ENCODE measurements at places on chromosomes 13 and 19.

- DNase-seq = peak; percentile 40
Measured at GRCh38 chr13:93951951-93952350, 527.5 kb downstream of the DCT start.

DNA sequence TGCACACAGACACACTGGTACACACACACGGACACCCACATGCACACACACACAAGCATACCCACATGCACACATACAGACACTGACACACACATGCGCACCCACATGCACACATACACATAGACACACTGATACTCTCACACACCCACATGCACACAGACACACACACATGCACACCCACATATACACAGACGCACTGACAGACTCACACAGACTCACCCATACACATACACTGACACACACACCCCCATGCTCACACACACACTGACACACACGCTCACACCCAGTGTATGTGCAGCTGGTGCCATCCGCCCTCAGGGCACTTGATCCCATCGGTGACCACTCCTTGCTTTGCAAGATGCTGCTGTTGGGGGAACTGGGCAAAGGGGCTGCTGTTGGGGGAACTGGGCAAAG is 9.7 kb upstream of the RASA3 start:
- no peak for DNase-seq

DNA sequence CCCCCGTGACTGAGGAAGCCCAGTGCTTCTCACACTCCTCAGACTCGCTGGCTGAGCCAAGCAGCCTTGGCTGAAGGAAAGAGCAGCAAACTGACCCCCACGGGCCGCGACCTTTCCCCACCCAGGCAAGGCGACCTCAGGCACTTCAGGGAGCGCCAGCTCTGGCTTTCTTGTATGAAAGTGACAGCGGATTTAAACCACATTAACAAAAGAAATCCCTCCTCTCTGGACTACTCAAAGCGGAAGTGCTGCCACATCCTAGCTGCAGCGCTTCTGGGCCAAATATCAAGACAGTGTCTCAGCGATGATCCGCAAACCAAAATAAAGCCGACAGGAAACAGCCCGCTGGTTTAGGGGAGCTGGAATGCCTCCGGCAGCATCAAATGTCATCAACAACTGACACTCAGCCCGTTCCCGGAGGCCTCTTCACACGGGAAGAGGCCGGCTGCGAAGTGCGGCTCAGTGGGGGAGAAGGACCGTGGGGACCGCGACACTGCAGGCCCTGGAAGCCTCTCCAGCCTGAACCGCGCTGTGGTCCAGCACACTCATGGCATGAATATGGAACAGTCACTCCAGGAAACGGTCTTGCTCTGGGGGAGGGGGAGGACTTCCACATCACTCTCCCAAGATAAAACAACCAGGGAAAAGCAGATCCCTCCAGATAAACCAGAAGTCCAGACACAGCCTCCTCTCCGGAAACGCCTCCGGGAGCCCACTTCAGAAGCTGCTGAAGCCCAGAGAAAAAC is 1.4 kb downstream of the RASA3 start:
- peak; percentile 96 for DNase-seq

DNA sequence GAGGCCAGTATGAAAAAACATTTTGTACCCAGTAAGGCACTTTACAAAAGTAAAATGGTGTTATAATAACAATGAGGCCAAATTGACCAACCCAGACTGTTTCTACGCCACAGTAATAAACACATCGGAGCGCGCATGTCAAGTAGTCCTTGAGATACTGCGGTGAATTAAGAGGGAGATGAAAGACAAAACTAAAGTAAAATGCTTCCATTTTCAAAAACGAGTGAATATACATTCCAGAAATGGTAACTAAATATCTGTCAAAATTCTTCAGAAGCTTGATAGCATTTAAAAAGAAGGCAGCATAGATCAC is 19.0 kb downstream of the N4BP2L1 start:
- DNase-seq = no peak

DNA sequence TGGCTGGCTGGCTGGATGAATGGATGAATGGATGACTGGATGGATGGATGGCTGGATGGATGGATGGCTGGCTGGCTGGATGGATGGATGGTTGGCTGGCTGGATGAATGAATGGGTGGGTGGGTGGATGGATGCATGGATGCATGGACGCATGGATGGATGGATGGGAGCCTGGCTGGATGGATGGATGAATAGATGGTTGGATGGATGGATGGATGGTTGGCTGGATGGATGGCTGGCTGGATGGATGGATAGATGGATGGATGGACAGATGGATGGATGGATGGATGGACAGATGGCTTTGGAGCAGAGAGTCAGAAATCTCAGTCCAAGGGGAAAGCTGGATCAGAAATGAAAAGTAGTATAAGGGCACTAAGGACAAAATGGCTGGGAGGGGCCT is 106.4 kb upstream of the SERP2 start:
- no peak for DNase-seq

DNA sequence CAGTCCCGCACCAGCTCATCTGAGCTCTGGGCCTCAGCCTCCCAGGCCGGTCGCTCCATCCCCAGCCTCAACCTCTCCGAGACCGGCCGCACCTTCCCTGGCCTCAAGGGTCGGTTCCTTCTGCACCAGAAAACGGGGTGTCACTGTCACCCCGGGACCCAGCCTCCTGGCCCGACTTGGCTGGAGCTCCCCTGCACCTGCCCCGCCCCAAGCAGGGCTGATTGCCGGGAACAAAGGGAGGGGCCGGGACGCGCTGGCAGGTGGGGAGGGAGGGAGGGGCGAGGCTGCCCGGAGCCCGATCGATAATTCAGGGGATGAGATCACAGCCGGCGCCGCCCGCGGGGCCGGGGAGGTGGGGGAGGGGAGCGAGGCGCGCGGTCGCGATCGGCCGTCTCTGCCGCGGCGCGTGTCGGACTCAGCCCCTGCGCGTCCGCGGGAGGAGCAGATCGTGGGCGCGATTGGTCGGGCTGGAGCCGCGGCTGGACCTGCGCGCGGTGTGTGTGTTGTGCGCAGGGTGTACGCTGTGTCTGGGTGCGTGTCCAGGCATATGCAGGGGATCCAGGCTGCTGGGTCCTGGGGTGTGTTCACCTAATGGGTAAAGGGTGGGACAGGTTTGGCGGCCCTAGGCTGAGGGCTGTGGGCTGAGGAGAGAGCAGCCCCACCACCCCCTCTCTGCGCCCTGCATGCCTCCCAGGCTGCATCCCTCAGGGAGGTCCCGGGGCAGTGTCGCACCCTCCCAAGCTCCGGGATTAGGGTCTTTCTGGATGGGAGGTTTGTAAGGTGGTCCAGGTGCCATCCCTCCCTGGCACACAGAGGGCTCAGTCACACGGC is 1.1 kb upstream of the SHC2 start:
- DNase-seq = peak; percentile 28

- DNase-seq = no peak
Measured at GRCh38 chr13:92574499-92574898, 652.1 kb upstream of the GPC6 start.
